ENCODE measurements at places on chromosomes 1 and 21.

- DNase-seq = no peak
These were observed 208.5 kb upstream of the SNX7 start for GRCh38 chr1:98453066-98453465.

DNA sequence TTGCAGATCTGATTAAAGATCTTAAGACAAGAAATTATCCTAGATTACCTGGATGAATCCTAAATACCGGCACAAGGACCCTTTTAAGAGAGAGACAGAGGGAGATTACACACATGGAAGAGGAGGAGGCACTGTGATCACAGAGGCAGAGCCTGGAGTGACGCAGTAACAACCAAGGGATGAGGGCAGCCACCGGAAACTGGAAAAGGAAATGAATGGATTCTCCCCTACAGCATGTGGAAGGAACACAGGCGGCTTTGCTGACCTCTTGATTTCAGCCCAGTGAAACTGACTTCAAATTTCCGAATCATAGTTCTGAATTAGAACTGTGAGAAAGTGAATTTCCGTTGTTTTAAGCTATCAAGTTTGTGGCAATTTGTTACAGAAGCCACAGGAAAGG is 50.2 kb upstream of the IVNS1ABP start:
- no peak for DNase-seq

- no peak for DNase-seq
These were observed 126.8 kb downstream of the ITSN1 start for GRCh38 chr21:33769057-33769456.

GRCh38 chr1:194273660-194274059 is 1087.2 kb upstream of the B3GALT2 start:
- no peak for DNase-seq

- DNase-seq = no peak
These were observed 58.9 kb downstream of the TEX35 start for GRCh38 chr1:178571807-178572206.

- no peak for DNase-seq
These were observed 70.1 kb upstream of the NTPCR start for GRCh38 chr1:232880354-232880753.

DNA sequence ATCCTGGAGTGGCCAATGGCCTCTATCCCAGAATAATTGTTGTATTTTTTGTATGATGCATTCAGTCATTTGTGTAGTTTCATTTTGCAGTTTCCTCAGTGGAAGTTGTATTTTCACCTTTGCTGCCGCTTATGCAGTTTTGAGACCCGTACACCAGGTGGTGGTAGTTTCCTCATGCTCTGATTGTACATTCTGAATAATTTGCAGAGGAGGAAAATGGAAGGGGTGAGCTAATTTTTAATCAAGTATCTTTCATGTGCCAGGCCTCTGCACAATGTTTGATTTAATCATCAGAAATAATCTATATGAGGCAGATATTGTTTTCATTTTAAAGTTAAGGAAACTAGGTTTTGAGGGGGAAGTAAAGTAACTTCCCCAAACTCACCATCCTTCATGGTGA is 29.5 kb downstream of the HLX start:
- DNase-seq = no peak

GRCh38 chr1:243686159-243686558 is 163.9 kb downstream of the AKT3 start:
- no peak for DNase-seq

- DNase-seq = no peak
These were observed 28.3 kb downstream of the OPTC start for GRCh38 chr1:203522237-203522636.

DNA sequence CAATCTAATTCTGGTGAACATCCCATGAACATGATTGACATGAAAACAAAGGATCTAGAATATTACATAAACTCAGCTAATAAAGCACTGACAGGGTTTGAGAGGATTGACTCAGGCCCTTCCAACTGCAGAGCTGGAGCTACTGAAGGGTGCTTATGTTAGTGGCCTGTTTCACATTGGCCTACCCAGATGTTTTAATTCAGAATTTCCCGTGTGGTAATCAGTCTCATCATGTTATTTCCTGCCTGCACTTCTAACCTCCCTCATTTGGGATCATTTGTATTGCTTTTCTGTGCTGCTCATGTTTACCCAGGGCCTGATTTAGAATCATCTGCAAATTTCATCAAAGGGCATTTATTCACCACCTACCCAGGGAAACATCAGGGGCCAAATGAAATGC is 270.3 kb downstream of the PLPP3 start:
- DNase-seq = no peak

GRCh38 chr1:30986755-30987154 is 78.2 kb upstream of the SDC3 start:
- DNase-seq = no peak

DNA sequence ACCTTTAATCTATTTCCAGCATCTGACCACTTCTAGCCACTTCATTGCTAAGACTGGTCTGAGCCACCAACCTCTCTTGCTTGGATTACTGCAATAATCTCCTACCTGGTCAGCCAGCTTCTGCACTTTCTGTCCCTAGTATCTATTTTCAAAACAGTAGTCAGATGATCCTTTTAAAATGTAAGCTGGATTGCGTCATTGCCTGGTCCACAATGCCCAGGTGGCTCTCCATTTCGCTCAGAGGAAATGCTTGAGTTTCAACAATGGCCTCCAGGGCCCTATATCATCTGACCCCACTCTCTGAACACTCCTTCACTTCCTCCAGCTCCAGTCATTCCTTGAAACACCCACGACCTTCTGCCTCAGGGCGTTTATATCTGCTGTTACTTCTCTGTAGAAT is 2.3 kb downstream of the FYB2 start:
- no peak for DNase-seq

GRCh38 chr1:91752324-91752723 is 133.6 kb downstream of the TGFBR3 start:
- DNase-seq = no peak

Data from CD4-positive, alpha-beta T cell treated with Interleukin-12 subunit alpha and Interleukin-12 subunit beta, for 1 hour (primary cell).